GM12878 (cell line): ENCODE measurements at places on chromosomes 1 and 21. TPM values are rescaled to one million over a fixed set of nuclear protein-coding genes. Genes with fewer than 3 reads are reported as not detected.

Gene FAM229A
- 3.1 and 5.1 TPM in 2 replicates for total RNA-seq

Gene ADCY10
- total RNA-seq = not detected in 2 replicates

Gene OR2L8
- total RNA-seq = not detected in 2 replicates

Gene RNF2
- total RNA-seq = 17.3 and 20.0 TPM in 2 replicates

Gene CCDC27
- not detected in 2 replicates for total RNA-seq

Gene RGS8
- 0.31 and 0.35 TPM in 2 replicates for total RNA-seq

Gene MPZ
- total RNA-seq = 4.5 and 5.8 TPM in 2 replicates

Gene MRPL37
- 150 and 158 TPM in 2 replicates for total RNA-seq

Gene OR2T35
- 0.49 and 0.66 TPM in 2 replicates for total RNA-seq

Gene TMPRSS2
- 0.16 and 0.26 TPM in 2 replicates for total RNA-seq

Gene FAM110D
- total RNA-seq = not detected in 2 replicates

Gene MIXL1
- total RNA-seq = 0.23 and 0.40 TPM in 2 replicates

Gene OLIG2
- total RNA-seq = not detected in 2 replicates

Gene MAP3K21
- 0.21 TPM in 2 replicates for total RNA-seq

Gene NBPF4
- total RNA-seq = not detected in 2 replicates

Gene KCNK2
- 0.13 TPM in 2 replicates for total RNA-seq

Gene KDF1
- 0.24 TPM in 1 of 2 replicates, not detected in the other for total RNA-seq

Gene PDC
- total RNA-seq = not detected in 2 replicates

Gene MSH4
- total RNA-seq = 0.08 and 0.15 TPM in 2 replicates

Gene ANKRD45
- not detected in 2 replicates for total RNA-seq

Gene KCNQ4
- 0.18 and 0.21 TPM in 2 replicates for total RNA-seq

Gene SHE
- total RNA-seq = 0.05 TPM in 2 replicates

Gene SPRR5
- not detected in 2 replicates for total RNA-seq

Gene HCRTR1
- not detected in 2 replicates for total RNA-seq

Gene TNNT2
- not detected in 2 replicates for total RNA-seq

Gene TMEM125
- total RNA-seq = 0.28 and 1.1 TPM in 2 replicates

Gene MATN1
- 0.21 and 0.24 TPM in 2 replicates for total RNA-seq

Gene PROX1
- 0.13 and 0.44 TPM in 2 replicates for total RNA-seq

Gene HJV
- total RNA-seq = not detected in 2 replicates

Gene CELA2A
- 0.90 and 1.5 TPM in 2 replicates for total RNA-seq

Gene CADM3
- not detected in 2 replicates for total RNA-seq

Gene MTOR
- 38.4 and 41.8 TPM in 2 replicates for total RNA-seq

Gene S100A12
- total RNA-seq = not detected in 2 replicates

Gene OR2T33
- total RNA-seq = not detected in 2 replicates

Gene HUNK
- total RNA-seq = 0.03 TPM in 1 of 2 replicates, not detected in the other

Gene COL11A1
- total RNA-seq = not detected in 2 replicates

Gene SYPL2
- 0.08 TPM in 1 of 2 replicates, not detected in the other for total RNA-seq

Gene PDE4DIP
- total RNA-seq = 7.4 and 8.2 TPM in 2 replicates

Gene OR2C3
- not detected in 2 replicates for total RNA-seq

Gene RAB3B
- 0.21 and 0.28 TPM in 2 replicates for total RNA-seq

Gene GRHL3
- total RNA-seq = 0.51 TPM in 2 replicates

Gene SLAMF1
- total RNA-seq = 125 and 140 TPM in 2 replicates

Gene SHISA4
- total RNA-seq = not detected in 2 replicates

Gene SFN
- total RNA-seq = 2.9 and 4.1 TPM in 2 replicates

Gene GPR153
- 2.2 and 2.4 TPM in 2 replicates for total RNA-seq

Gene CLCA1
- total RNA-seq = 0.13 and 0.27 TPM in 2 replicates

Gene GPR25
- total RNA-seq = not detected in 2 replicates

Gene C1orf74
- total RNA-seq = 3.4 and 3.5 TPM in 2 replicates

Gene CD247
- total RNA-seq = 0.26 and 0.90 TPM in 2 replicates
